Stomach (tissue), 19 donors: ENCODE measurements at places on chromosomes 11 and 22. TPM values are rescaled to one million over a fixed set of nuclear protein-coding genes. Genes with fewer than 3 reads are reported as not detected.
A peak's percentile ranks its signal among the peaks of the same experiment; 100 is the strongest.

- DNase-seq, result peak; percentile 84
Measured at GRCh38 chr11:69055598-69056516, 7.1 kb downstream of the TPCN2 start.

- DNase-seq, result no peak
Measured at GRCh38 chr11:69078930-69079605, 30.3 kb downstream of the TPCN2 start.

DNA sequence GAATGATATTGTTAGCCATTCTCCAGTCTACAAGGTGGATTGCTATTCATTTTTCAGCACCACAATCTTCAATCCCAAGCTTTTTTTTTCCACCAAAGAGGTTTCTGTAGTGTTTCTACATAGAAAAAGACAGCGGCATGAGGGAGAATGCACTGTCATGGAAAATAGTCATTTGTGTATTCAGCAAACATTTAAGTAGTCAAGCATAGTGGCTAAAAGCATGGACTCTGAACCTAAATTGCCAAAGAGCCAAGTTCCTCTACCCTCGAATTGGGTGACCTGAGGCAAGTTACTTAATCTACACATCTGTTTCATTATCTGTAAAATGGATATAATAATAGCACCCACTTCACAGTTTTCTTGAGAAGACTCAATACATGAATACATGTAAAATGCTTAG lies 14.2 kb downstream of the GAS2 start:
- DNase-seq, result peak; percentile 14

- DNase-seq, result no peak
Measured at GRCh38 chr11:116614306-116615210, 158.2 kb downstream of the BUD13 start.

- no peak for DNase-seq
Measured at GRCh38 chr11:122025757-122026156, 90.3 kb downstream of the BLID start.

DNA sequence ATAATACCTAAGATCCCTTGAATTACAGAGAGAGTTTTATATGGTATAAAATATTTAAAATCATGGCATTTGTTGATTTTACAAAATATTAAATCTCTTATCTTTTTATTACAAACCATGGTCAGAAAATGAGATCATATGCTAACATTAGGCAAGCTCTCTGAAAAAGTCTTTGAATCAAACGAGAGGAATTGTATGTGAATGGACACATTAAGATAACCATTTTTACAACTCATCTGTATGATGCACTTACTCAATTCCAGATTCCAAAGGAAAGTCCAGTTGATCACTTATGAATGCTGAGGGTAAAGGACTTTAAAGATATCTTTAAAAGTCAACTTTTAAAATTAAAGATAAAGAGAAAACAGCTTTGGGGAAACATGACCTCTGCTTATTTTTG lies 83.5 kb upstream of the LUZP2 start:
- DNase-seq, result no peak

Gene MRGPRE
- not detected for total RNA-seq

Gene SIRT3
- 7.3 TPM for total RNA-seq

Gene OR8D4
- total RNA-seq, result not detected
